ENCODE measurements at places on chromosomes 7 and 10.

DNA sequence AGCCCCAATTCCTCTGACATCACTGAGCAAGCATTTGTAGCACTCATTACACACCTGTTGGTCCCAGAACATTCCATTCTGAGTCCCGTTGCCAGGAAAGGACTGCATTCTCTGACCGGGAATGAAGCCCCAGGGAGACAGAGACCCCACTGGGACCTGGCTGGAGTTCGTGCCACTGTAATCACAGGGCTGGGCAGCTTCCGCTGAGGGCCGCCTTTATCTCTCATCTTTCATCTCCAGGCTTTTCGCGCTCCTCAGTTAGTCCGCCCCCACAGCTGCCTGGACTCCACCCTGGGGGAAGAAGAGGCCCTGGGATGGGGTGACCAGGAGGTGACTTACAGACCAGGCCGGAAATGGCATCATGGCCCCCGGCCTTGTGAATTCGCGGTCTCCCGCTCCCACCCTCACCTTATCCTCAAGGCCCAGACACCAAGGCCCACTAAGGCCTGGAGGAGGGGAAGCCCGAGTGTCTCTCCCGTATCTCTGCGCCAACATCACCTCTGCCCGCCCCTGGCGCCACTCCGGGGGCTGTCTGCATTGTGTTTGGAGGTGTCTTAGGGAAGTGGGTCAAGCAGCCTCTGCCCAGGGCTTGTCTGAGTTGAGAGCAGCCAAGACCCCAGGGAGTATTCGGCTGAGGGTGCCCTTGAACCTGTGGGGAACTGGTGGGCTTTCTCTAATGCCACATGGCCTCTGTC, 75.4 kb downstream of the PROSER2 start:
- DNase-seq = no peak

DNA sequence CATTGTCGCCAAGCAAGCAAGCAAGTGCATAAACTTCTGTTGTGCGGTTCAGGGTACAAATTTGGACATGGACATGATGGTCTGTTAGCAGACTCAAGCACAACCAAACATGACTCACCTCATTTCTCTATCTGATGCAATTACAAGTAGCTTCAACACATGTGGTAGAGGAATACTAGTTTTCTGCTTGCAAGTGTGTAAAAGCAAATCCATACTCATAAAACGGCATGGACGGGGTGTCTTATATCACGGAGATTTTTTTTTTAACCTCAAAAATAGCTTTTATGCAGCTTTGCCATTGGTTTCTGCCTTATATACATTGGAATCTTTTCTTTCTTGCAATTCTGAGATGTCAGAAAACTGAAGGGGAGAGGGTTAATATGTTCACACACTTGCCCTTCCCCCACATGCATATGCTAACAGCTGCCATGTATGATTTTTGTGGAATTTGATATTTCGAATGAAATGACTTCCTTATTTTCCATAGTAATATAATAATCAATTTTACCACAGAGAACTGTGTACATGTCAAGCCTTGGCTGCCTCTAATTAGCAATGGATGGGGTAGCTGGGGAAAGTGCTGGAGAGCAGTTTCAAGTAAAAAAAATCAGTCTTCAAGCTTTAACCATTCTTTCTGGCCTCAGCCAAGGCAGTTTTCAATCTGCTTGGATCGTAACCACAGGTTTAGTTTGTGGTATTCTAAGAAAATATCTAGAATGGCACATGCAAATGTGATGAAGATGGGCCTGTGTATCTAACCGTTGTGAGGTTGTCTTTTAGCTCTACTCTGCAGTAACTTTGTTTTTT, 106.0 kb upstream of the PDCD4 start:
- DNase-seq = no peak

DNA sequence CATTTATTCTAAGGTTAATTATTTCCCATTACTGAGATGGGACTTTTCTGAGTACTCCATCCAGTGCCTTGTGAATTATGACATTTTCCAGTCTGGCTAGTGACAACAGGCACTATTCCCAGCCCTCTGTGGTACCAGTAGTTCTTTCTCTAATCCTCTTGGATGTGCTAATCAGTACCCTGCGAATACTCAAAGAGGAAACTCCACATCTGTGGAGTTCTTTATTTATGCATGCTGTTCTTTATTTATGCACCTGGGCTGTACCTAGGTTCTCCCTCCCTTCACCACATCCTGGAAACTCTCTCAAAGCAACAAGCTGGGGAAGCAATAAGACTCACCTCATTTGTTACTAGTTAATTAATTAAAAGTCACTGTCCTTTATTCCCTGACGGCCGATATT, 83.5 kb downstream of the TSPAN12 start:
- no peak for DNase-seq

DNA sequence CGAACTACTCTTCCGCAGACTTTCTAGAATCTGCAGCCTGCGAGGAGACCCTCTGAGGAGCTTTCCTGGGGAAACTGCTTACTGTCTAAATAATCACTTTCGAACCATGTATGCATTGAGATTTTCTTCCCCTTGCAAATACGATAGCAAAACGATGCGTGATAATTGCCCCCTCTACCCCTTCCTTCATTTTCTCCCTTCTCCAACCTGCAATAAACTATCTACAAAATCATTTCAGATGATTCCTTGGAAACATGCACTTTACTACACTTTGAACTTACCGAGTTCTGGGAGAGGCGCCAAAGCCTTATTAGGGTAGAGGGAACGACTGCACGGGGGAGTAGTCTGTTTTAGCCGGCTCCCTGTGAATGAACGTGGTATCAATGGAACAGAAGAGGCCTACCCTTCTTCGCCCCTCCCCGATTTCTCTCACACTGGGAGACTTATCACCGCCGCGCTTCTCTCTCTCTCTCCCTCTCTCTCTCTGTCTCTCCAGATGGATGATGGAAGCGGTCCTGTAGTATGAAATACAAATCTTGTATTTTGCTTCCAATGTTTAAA, at the start of gene FGFBP3:
TSS of gene FGFBP3 (minus strand) at position 370 of the 561 bp plus-strand sequence. CDS start 517 bp downstream, outside the sequence.
- no peak for DNase-seq

DNA sequence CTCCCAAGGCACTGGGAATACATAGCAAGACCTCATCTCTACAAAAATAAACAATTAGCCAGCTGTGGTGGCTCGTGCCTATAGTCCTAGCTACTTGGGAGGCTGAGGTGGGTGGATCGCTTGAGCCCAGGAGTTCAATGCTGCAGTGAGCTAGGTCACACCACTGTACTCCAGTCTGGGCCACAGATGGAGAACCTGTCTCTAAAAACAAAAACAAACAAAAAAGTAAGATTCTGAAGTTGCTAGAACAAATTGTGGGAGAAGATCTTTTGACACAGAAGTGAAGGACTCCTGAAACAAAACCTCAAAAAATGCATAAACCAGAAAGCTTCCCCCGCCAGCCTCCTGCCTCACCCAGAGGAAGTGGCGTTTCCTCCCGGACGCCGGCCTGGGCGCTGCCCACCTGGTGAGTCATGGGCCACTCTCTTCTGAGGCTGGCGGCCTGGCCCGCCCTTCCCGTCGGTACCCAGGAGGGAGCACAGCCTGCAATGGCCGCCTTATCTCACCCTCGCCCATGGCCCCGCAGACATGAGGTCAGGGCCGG, 25.4 kb upstream of the ELN start:
- no peak for DNase-seq

GRCh38 chr7:101817471-101818286, at the start of gene CUX1:
Gene CUX1 (plus strand): TSS chr7:101817626. CDS start chr7:101817640, 14 bp downstream.
- no peak for DNase-seq

- DNase-seq = peak; percentile 82
Measured at GRCh38 chr7:33128990-33129805, at the start of gene BBS9. Gene BBS9 (plus strand): TSS chr7:33129564. CDS start chr7:33146253, 16,689 bp downstream.

DNA sequence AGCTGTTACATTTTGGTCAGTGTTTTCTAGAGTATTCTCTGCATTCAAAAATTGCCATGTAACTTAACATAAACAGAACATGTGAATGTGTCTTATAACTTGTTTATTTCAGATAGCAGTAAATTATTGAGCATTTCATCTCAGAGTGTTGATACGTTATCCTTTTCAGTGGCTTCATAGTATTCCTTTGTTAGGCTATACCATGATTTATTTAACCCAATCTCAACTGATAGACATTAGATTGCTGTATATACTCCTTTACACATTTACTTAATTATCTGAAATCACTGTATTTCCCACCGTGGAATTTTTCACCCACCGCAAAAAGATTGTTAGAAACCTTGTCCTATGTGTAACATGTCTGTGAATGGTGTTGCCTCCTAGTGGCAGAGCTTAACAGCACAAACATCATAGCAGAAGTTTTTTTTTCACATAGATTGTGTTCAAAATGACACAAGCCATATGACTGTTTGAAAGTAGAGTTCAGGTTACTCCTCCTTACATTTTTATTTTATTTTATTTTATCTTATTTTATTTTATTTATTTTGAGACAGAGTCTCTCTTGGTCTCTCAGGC, 21.4 kb downstream of the SLF2 start:
- no peak for DNase-seq

GRCh38 chr10:62264702-62265436, 3.8 kb downstream of the RTKN2 start:
- no peak for DNase-seq

- DNase-seq = no peak
Measured at GRCh38 chr7:43072530-43072929, 39.9 kb upstream of the HECW1 start.

Data from activated CD4-positive, alpha-beta T cell treated with anti-CD3 and anti-CD28 coated beads, Interleukin-2, amount 50 U/mL, for 24 hours (primary cell).